Head of caudate nucleus (tissue), 42 donors: ENCODE measurements at places on chromosomes 13 and 19.

GRCh38 chr13:99630269-99630898 lies 129.1 kb downstream of the TM9SF2 start:
- no peak for DNase-seq

GRCh38 chr13:25225970-25226369 lies 53.9 kb upstream of the AMER2 start:
- no peak for DNase-seq

DNA sequence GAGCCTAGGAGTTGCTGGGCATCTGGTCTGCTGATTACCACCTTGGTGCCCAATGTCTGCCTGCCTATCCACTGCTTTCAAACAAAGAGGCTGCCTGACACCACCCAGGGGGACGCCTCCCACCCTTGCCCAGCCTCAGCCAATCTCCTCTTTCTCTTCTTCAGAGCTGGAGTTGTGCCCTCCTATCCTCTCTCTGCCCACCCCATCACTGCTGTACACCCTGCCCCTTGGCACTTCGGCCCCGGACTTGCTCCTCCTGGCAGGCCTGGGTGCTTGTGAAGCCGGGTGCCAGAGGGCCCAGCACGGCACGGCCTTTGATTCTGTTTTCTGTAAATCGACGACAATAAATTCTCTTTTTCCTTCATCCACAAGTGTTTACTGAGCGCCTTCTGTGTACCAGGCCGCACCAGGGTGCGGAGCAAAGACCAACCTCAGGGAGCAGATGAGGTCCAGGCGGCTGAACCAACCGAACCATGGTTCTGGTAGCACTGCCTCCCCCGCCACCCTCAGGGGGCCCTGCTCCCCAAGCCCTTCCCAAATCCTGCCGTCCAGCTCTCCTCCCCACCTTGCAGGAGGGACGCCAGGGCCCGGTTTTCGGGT lies 5.0 kb downstream of the RNF225 start:
- DNase-seq, result no peak

DNA sequence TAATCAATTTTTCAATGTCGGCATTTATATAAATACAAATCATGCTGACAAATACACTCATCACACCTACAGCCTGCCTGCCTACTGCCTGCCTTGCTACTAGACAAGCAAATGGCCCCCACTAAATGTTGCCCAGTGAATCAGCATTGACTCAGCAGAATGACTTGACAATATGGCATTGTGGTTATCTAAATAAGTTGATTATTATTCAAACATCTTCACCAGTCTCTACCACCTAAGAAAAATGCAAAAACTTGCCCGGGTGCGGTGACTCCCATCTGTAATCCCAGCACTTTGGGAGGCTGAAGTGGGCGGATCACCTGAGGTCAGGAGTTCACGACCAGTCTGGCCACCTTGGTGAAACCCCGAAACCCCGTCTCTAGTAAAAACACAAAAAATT lies 296.1 kb downstream of the PCDH9 start:
- DNase-seq, result no peak

DNA sequence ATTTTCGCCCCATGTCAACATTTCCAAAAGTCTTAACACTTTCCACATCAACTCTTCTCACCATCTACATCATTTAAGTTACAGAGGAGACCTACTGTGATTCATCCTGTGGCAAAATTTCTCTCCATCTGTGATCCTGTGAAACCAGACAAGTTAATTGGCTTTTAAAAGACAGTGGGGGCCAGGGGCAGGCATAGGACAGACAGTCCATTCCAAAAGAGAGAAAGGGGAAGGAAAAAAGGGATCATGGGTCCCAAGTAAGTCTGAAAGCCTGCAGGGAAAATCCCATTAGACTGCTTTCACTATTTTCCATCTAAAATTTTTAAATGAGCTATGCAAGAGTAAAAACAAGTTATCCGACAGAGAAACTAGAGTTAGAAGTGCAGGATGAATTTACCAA lies 121.0 kb downstream of the MRPL57 start:
- no peak for DNase-seq

GRCh38 chr13:26677156-26677555 lies 83.4 kb downstream of the GPR12 start:
- DNase-seq, result no peak

DNA sequence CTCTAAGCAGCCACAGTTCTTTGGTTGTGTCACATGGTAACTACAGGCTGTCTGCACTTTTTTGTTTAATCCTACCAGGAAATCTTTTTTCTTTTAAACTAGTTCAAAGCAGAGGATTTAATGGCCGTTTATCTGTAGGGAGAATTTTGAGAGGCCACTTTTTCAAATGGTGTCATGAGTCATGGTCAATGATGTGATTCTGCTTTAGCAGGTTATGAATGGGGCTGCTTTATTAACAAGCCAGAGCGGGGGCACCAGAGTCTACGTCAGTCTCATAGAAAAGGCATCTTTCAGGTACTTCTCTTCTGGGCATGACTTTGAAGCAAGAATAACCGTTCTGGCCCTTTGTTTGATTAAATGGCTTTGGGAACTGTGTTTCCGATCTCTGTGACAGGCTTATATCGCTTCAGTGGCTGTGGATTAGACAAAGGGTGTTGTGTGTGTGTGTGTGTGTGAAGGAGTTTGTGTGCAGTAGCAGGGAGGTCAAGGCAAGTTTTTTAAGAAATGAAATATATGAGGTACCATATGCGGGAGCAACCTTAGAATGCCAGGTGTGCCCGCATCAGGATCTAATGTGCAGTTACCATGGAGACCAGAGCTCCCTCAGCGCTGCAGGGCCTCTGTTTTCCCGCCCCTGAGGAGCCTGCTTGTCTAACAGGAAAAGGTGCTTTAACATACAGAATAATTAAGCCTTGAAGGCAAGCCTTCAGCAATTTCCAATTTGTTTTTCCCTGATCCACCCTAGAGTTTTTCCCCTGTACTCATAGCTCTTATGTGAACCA lies 120.5 kb downstream of the KATNAL1 start:
- peak; percentile 85 for DNase-seq

DNA sequence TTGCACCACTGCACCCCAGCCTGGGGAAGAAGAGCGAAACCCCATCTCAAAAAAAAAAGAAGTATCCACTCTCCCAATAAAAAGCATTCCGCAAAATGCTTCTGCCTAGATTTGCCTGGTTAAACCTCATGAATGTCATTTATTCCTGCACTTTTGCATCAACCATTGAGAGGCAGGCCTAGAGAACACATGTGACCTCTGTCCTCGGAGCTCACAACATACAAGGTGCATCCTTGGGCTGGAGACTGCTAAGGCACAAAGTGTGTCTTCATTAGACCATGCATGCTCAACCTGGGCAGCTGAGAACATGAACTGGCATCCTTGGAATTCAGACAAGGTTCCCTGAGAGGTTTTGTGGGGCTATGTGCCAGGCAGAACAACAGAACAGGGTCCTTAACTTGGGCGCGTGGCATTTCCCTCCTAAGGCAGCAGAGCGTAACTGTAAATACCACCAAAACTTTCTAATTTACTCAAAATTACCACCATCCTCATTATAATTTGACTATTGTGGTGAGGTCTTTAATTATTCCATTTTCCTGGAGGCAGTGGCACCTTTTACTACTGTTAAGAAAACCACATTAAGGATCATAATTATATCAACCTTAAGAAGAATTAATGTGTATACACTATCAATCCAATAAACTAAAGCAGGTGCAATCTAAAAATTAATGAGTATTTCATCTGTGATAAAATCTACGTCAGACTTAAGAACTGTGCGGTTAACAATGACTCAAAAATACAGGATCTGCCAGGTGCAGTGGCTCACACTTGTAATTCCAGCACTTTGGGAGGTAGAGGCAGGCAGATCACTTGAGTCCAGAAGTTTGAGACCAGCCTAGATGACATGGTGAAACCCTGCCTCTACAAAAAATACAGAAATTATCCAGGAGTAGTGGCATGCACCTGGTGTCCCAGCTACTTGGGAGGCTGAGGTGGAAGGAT lies 13.8 kb downstream of the RCBTB1 start:
- DNase-seq, result no peak

GRCh38 chr19:30745476-30745985 lies 373.3 kb downstream of the ZNF536 start:
- no peak for DNase-seq

- no peak for DNase-seq
Measured at GRCh38 chr19:38805180-38805579, 7.6 kb downstream of the LGALS4 start.

GRCh38 chr13:109979228-109979627 lies 192.8 kb upstream of the IRS2 start:
- DNase-seq, result no peak

GRCh38 chr13:80116107-80116506 lies 224.8 kb downstream of the SPRY2 start:
- no peak for DNase-seq

DNA sequence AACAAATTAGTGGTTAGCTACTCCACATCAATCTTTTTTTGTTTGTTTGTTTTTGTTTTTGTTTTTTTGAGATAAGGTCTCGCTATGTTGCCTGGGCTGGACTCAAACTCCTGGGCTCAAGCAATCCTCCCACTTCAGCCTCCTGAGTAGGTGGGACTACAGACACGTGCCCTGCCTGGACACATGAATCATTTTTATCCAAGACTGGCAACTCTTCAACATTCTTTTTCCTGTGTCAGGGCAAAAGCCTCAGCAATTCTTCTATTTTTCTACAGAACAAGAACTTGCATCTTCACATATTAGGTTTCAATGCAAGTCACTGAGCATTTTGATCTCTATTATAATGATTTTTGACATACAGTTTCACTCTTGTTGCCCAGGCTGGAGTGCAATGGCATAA lies 76.8 kb upstream of the LRCH1 start:
- no peak for DNase-seq

- no peak for DNase-seq
Measured at GRCh38 chr19:35727053-35727955, 9.5 kb downstream of the KMT2B start.

DNA sequence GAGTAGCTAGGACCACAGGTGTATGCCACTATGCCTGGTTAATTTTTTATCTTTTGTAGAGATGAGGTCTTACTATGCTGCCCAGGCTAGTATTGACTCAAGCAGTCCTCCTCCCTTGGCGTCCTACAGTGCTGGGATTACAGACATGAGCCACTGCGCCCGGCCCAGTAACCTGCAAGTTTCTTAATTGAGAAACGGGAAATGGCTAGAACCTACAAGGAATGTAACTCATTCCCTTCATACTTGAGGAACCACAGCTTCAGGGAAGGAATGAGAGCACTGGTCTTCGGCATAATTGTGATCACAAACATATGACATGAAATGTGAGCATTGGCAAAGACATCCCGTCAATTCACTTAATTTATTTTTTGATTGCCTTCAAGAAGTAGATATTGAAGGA lies 157.0 kb downstream of the KLF5 start:
- DNase-seq, result no peak

DNA sequence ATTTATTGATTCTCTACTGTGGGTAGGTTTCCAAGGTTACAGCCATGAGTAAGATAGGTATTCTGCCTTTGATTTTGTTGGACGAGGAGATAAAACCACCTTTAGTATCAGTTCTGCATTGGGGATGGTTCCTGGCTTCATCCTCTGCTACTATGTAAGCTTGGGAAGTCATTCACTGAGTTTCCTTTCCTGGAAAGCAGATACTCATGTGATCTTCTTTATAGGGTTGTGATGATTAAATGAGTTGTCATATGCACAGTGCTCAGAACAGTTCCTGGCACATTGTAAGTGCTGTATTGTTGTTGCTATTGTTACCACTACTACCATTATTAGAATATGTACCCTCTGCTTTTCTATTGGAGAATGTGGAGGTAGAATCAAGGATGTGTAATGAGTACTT lies 13.1 kb upstream of the WTIP start:
- no peak for DNase-seq

DNA sequence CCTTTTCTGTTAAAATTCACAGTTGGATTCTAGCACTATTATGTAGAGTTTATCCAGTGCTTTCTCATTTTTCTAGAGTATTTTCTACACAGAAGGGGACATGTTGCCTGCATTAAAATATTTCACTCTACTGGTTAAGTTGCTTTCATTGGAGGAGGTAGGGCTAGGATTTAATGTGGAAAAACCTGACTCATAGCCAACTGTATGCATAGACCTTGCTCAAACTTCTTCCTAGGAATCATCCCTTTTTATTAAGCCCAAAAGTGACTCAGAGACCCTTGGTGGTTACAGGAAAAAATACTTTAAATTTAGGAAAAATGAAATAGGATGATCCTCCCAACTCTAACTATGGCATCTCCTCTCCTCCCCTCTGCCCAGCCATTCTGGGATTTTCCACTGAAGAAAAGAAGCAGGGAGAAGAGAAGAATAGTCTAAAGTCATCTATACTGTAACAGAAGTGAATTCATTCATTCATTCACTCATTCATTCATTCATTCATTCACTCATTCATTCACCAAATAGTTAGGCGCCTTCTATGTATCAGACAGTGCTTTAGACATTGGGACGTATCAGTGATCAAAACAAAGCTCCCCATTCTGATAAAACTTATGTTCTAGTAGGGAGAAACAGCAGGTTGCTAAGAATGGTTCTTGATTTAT lies 109.0 kb upstream of the HTR2A start:
- DNase-seq, result no peak

DNA sequence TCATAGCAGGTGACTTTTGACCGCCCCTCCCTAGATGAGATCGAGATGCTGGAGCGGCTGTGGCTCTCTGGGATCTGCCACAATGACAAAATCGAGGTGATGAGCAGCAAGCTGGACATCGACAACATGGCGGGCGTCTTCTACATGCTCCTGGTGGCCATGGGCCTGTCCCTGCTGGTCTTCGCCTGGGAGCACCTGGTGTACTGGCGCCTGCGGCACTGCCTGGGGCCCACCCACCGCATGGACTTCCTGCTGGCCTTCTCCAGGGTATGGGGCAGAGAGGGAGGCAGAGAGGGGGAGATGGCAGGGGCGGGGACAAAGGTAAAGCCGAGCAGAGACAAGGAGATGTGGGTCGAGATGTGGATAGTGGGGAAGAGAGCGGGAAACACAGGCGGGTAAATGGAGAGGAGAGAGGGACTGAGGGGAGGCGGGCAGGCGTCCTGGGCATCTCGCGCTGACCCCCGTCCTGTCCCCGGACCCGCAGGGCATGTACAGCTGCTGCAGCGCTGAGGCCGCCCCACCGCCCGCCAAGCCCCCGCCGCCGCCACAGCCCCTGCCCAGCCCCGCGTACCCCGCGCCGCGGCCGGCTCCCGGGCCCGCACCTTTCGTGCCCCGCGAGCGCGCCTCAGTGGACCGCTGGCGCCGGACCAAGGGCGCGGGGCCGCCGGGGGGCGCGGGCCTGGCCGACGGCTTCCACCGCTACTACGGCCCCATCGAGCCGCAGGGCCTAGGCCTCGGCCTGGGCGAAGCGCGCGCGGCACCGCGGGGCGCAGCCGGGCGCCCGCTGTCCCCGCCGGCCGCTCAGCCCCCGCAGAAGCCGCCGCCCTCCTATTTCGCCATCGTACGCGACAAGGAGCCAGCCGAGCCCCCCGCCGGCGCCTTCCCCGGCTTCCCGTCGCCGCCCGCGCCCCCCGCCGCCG lies 3.4 kb upstream of the GRWD1 start:
- no peak for DNase-seq

- no peak for DNase-seq
Measured at GRCh38 chr13:71374471-71375049, 492.4 kb downstream of the DACH1 start.
